ENCODE measurements at places on chromosomes 11 and 22. TPM values are rescaled to one million over a fixed set of nuclear protein-coding genes. Genes with fewer than 3 reads are reported as not detected.

DNA sequence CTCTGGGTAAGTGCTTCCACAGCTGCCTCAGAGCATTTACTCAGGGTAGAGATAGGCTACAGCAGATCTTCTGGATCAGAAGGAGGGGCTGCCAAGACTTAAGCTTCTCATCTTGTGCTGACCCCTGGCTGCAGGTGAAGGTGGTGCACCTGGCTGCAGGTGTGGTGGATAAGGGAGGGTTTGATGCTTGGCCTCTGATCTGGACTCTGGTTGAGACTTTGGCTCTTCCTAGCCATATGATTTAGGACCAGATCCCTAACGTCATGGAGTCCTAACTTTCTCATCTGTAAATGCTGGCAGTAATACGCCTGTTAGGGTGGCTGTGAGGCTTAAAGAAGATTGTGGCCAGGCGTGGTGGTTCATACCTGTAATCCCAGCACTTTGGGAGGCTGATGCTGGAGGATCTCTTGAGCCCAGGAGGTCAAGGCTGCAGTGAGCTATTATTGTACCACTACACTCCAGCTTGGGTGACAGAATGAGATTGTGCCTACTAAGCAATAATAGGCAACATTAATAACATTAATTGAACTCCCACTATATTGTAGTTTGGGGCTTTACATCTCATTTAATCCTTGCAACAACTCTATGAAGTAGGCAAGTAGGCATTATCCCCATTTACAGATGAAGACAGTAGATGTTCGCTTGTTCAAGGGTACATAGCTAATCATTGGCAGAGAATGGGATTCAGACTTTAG, 10.7 kb downstream of the DTX4 start:
- H3K27me3 ChIP-seq, result peaks cover 8% of the 10 kb centered on the region
- DNase-seq, result no peak
- H3K36me3 ChIP-seq, result no peaks in the 10 kb centered on the region
- no peak overlapping the region for H3K27ac ChIP-seq

- no peak for DNase-seq
- H3K36me3 ChIP-seq, result peaks cover 29% of the 10 kb centered on the region
Observed at GRCh38 chr11:96219981-96220623, 122.9 kb downstream of the MAML2 start.

- H3K27ac ChIP-seq, result peak overlapping the region; percentile 46
- peaks cover 45% of the 10 kb centered on the region for H3K36me3 ChIP-seq
- H3K27me3 ChIP-seq, result no peaks in the 10 kb centered on the region
Observed at GRCh38 chr11:6737872-6738466, 33.8 kb downstream of the OR2AG2 start.

The BDNF gene
- total RNA-seq, result not detected

GRCh38 chr22:46878191-46878948, 115.9 kb downstream of the TBC1D22A start:
- peaks cover 5% of the 10 kb centered on the region for H3K36me3 ChIP-seq
- no peaks in the 10 kb centered on the region for H3K27me3 ChIP-seq
- H3K4me1 ChIP-seq, result peaks cover 5% of the 10 kb centered on the region
- no peak overlapping the region for H3K4me3 ChIP-seq
- no peak for DNase-seq
- peak overlapping the region; percentile 11 for H3K27ac ChIP-seq

The GGTLC2 gene
- total RNA-seq, result not detected

The DGCR6 gene
- total RNA-seq, result 2.8 TPM

DNA sequence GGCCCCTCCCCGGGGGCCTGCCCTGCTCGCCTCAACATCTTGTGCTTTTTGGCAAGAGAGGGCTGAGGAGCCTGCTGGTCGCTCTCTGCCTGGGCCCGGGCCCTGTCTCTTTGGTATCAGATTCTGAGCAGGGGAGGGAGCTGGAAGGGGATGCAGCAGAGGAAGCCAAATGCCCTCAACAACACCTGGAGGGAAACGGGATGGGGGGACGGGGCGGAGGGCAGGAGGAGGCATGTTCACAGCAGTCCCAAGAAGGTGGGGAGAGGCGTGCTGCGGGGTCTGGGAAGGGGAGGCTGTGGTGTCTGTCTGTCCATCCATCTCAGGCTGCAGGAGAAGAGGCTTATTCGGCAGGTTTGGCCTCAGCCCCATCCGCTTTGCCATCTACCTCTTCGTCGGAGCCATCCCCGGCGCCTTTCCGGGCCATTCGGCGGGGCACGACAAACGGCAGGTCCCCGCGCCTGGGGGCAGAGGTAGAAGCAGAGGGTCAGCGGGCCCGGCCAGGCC, 29.4 kb downstream of the APOL1 start:
- H3K27ac ChIP-seq, result no peak overlapping the region
- no peak overlapping the region for H3K4me3 ChIP-seq
- H3K36me3 ChIP-seq, result peaks cover 28% of the 10 kb centered on the region
- H3K27me3 ChIP-seq, result no peaks in the 10 kb centered on the region

The IGLL1 gene
- not detected for total RNA-seq

DNA sequence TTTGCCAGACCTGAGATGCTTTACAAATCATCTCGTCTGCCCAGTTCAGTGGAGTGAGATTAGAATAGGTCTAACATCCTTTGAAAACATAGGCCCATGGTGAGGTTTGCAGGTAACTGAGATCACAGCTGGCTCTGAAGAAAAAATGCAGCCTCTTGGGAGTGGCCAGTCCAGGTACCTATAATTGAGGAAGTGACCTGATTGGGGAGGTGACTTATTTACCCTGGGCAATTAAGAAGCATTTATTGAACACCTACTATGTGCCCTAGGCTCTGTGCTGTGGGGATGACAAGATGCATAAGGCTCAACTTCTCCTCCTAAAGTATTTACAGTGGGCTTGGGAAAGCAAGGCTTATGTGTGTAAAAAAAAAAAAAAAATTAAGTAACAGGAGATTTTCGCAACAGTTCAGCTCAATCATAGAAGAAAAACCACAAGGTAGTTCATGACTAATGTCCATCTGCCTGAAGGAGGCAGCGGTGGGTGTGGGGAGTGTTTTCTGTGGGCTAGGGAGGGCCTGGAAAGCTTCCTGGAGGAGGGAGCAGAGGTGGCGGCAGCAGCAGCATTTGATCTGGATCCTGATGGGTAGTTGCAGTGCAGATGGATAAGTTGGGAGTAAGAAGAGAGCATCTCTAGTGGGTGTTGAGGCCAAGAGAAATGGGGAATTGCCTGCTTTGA, 16.1 kb downstream of the MICAL2 start:
- no peaks in the 10 kb centered on the region for H3K27me3 ChIP-seq
- DNase-seq, result no peak
- H3K4me1 ChIP-seq, result peaks cover 39% of the 10 kb centered on the region
- no peak overlapping the region for H3K27ac ChIP-seq
- H3K4me3 ChIP-seq, result no peak overlapping the region
- no peaks in the 10 kb centered on the region for H3K36me3 ChIP-seq

DNA sequence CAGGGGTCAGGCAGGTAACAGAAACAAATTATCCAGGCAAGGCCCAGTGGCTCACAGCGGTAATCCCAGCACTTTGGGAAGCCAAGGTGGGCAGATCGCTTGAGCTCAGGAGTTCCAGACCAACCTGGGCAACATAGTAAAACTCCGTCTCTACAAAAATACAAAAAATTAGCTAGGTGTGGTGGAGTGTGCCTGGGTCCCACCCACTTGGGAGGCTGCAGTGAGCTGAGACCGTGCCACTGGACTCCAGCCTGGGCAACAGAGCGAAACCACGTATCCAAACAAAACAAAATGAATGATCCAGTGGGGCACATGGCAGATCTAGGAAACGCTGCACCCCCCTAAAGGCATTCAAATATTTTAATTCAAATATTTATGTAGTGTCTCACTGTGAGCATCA, 9.9 kb downstream of the NUMA1 start:
- DNase-seq, result no peak
- H3K36me3 ChIP-seq, result peaks cover 42% of the 10 kb centered on the region
- H3K4me1 ChIP-seq, result peaks cover 48% of the 10 kb centered on the region
- H3K27ac ChIP-seq, result no peak overlapping the region
- H3K27me3 ChIP-seq, result no peaks in the 10 kb centered on the region

The ANO9 gene
- total RNA-seq, result 122 TPM

DNA sequence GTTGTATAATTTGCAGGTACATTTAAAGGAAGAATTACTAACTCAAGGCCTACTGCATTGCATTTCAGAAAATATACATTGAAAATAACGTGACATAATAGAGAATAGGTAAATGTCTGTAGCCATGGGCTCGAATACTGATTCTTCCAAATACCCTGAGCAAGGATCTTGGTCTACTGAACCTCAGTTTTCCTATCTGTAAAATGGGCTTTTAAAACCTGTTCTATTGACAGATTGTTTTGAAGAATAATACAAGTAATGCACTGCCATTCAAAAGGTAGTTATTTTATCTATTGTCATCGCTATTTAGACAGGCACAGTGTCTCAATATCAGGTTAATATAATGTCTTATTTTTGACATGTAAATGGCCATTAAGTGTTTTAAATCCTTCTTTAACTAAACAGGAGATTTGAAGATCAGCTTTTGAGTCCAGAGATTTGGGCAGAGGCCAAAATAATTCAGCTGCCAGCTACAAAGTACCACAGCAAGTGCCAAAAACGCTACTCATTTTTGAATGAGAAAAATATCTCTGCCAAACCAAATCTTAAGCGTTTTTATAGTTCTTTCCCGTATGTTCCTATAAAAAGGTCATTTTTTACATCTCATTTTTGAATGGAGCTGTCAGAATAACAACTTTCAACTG, 56.7 kb downstream of the CTSC start:
- H3K36me3 ChIP-seq, result peaks cover 33% of the 10 kb centered on the region
- no peak overlapping the region for H3K4me3 ChIP-seq
- H3K4me1 ChIP-seq, result no peaks in the 10 kb centered on the region
- no peak for DNase-seq
- H3K27me3 ChIP-seq, result no peaks in the 10 kb centered on the region

DNA sequence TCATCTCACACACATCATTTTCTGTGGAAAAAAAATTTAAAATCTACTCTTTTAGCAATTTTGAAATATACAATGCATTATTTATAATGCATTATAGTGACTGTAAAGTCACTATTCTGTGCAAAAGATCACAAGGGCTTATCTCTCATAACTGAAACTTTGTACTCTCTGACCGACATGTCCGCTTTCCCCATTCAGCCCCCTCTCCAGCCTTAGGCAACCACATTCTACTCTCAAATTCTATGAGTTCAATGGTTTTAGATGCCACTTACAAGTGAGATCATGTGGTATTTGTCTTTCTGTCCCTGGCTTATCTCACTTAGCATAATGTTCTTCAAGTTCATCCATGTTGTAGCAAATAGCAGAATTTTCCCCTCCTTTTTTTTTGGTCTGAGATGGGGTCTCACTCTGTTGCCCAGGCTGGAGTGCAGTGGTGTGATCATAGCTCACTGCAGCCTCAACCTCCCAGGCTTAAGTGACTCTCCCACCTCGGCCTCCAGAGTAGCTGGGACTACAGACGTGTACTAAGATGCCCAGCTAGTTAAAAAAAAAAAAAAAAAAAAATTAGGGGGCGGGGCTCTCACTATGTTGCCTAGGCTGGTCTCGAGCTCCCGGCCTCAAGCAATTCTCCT, 44.5 kb downstream of the SYN3 start:
- DNase-seq, result no peak
- no peaks in the 10 kb centered on the region for H3K27me3 ChIP-seq
- H3K4me1 ChIP-seq, result no peaks in the 10 kb centered on the region
- H3K36me3 ChIP-seq, result no peaks in the 10 kb centered on the region
- H3K27ac ChIP-seq, result no peak overlapping the region

The OR51I1 gene
- total RNA-seq, result not detected

The WNT7B gene
- total RNA-seq, result not detected

DNA sequence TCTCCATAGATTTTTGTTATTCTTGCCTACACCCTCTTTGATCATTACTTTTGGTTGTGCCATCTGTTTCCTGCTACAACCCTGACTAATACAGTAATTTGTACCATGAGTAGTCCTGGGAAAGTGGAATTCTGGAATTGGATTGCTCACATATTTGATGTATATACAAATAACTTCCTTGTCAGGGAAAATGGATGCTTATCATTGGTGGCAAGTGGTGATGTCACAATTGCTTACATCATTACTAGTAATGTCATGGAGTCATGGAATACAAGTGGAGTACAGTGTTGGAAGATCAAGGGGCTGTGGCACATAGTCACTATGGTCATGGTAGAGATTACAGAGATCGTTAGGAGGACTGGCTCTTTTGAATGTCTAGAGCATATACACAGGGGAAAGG, 24.4 kb downstream of the AASDHPPT start:
- H3K36me3 ChIP-seq, result peaks cover 15% of the 10 kb centered on the region
- DNase-seq, result no peak
- no peak overlapping the region for H3K27ac ChIP-seq
- H3K4me1 ChIP-seq, result no peaks in the 10 kb centered on the region
- H3K4me3 ChIP-seq, result no peak overlapping the region
- no peaks in the 10 kb centered on the region for H3K27me3 ChIP-seq

DNA sequence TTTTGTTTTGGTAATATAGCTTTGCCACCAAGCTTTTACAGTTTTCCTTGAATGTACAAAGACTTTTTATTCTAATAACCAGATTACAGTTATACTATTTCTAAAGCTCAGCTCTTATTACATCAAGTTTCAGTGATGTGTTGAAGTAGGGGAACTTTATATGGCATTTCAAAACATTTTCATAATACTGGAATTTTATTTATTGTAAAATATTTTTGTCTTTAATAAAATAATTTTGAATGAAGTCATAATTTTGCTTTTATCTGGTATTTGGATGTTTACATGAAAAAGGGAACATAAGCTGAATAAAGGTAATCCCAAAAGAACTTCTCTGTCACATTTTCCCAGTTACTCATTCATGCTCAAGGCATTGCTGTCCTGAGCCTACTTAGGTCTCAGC, 34.7 kb downstream of the RTN3 start:
- H3K27ac ChIP-seq, result no peak overlapping the region
- peaks cover 5% of the 10 kb centered on the region for H3K36me3 ChIP-seq
- no peak for DNase-seq
- no peak overlapping the region for H3K4me3 ChIP-seq
- H3K27me3 ChIP-seq, result no peaks in the 10 kb centered on the region
